ENCODE measurements at places on chromosomes 1 and 21.
A peak's percentile ranks its signal among the peaks of the same experiment; 100 is the strongest.

- no peak for DNase-seq
Observed at GRCh38 chr21:41932576-41933312, 21.1 kb downstream of the C2CD2 start.

- DNase-seq, result peak; percentile 91
Observed at GRCh38 chr1:149927563-149928400, at the start of gene SF3B4. TSS of gene SF3B4 (minus strand) at chr1:149927803. CDS start at chr1:149927759, 44 bp downstream.

- no peak for DNase-seq
Observed at GRCh38 chr1:53678507-53678906, 60.5 kb downstream of the GLIS1 start.

GRCh38 chr1:9110669-9111356 is 18.1 kb downstream of the GPR157 start:
- DNase-seq, result peak; percentile 57

DNA sequence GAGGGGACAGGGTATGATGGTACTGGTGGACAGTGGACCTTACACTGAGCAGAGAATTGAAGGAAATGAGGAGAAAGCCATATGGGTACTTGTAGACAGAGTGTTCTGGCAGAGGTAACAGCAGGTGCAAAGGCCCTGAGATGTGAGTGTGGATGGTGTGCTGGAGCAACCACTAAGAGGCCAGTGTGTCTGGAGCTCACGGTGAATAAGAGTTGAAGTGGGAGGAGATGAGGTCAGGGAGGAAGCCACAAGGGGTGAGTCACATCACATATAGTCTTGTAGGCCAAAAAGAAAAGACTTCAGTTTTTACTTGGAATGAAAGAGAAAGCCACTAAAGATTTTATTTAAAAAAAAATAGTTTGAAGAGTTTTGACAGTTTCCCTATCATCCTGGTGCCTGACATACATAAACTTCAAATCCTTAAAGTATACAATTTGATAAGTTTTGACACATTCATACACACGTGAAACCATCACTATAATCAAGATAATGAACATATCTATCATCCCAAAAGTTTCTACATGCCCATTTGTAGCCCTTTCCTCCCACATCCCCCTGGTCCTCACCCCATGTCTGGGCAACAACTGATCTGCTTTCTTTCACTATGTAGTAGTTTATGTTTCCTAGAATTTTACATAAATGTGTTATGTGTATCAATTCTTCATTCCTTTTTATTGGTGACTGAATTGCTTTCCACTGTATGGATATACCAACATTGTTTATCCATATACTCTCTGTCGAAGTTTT is 148.4 kb downstream of the GPATCH2 start:
- DNase-seq, result no peak

DNA sequence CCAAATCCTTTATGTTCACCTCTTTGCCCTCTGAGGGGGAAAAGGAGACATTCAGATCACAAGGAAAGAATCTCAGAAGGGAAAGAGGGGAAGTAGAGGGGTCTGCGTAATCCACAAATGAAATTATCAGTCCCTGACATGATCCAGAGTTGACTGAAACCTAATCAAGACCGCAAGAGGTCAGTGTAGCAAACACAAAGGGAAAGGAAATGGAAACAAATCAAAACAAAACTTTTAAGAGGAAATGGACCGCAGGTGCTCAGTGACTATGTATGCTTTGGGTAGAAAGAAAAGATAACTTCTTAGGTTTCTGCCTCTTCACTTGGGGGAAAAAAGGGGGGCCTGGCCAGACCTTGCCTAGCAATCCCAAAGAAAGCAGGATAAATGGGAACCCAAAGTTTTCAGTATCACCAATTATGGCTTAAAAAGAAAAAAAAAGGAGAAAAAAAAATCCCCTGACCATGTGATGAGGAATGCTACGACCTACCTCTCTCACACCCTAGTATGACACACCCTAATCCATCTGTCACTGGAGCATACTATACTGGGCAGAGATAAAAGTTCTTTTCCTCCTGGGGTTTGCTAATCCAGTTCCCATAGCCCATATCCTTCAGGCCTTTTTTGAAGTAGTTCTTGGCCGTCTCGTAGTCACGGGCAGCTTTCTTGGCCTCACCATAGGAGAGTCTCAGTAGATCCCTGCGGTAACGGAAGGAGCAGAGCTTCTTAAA is 16.9 kb downstream of the CHRNB2 start:
- no peak for DNase-seq

GRCh38 chr1:15883326-15883725 is 35.8 kb downstream of the SPEN start:
- no peak for DNase-seq

GRCh38 chr1:4468804-4469514 is 185.4 kb upstream of the AJAP1 start:
- no peak for DNase-seq

GRCh38 chr1:7265771-7266371 is 480.6 kb downstream of the CAMTA1 start:
- no peak for DNase-seq

DNA sequence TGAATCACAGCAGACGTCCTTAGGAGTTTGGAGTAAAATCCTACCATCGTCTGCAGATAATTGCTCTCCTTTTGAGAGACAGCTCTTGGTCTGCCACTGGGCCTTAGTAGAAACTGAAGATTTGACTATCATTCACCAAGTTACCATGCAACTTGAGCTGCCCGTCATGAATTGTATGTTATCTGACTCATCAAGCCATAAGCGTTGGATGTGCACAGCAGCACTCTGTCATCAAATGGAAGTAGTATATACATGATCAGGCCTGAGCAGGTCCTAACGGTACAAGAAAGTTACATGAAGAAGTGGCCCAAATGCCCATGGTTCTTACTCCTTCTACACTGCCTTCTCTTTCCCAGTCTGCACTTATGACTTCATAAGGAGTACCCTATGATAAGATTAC is 317.8 kb downstream of the GPATCH2 start:
- no peak for DNase-seq

DNA sequence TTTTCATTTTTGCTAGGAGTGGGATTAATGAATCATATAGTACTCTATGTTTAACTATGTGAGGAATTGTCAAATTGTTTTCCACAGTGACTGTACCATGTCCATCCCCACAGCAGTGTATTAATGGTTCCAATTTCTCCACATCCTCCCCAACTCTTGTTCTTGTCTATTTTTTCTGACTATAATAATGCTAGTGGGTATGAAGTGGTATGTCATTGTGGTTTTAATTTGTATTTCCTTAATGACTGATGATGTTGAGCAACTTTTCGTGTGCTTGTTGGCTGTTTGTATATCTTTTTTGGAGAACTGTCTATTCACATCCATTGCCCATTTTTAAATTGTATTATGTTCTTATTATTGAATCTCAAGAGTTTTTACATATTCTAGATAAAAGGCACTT is 10.0 kb upstream of the KPRP start:
- no peak for DNase-seq

GRCh38 chr1:86140281-86140880 is 16.2 kb downstream of the COL24A1 start:
- no peak for DNase-seq

- DNase-seq, result peak; percentile 53
Observed at GRCh38 chr1:119968068-119968492, 71.8 kb upstream of the ADAM30 start.
